ENCODE measurements at places on chromosomes 1 and 21.

DNA sequence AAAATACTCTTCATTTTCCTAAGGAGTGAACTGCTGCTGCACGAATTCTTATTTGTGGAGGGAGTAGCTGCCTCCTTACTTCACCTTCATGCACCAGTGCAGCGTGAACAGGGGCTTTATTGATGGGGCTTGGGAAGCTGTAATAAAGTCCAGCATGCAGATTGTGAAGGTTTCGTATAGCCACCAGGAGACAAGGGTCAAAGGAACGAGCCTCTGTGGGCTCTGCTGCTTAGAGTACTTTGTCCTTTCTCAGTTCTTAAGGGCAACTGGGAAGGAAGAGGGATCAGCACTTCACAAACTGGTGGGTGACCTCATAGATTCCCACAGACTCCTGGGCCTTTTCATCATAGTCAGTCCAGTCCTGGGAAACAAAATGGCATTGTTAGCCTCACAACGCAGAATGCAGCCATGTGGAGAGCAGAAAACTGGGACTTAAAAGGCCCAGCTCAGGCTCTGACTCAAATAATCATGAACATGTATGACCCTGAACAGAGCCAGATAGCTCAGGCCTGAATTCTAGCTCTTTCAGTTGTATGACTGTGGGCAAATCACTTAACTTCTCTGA lies 6.0 kb downstream of the CZIB start:
- H3K27me3 ChIP-seq = no peaks in the 10 kb centered on the region
- no peak for DNase-seq
- H3K27ac ChIP-seq = no peak overlapping the region
- H3K36me3 ChIP-seq = peaks cover 38% of the 10 kb centered on the region
- H3K4me3 ChIP-seq = no peak overlapping the region

- no peaks in the 10 kb centered on the region for H3K4me1 ChIP-seq
- H3K4me3 ChIP-seq = no peak overlapping the region
- H3K27me3 ChIP-seq = no peaks in the 10 kb centered on the region
- peak overlapping the region; percentile 12 for H3K27ac ChIP-seq
- H3K36me3 ChIP-seq = peaks cover 8% of the 10 kb centered on the region
Measured at GRCh38 chr1:175172503-175172902, 20.1 kb downstream of the KIAA0040 start.

DNA sequence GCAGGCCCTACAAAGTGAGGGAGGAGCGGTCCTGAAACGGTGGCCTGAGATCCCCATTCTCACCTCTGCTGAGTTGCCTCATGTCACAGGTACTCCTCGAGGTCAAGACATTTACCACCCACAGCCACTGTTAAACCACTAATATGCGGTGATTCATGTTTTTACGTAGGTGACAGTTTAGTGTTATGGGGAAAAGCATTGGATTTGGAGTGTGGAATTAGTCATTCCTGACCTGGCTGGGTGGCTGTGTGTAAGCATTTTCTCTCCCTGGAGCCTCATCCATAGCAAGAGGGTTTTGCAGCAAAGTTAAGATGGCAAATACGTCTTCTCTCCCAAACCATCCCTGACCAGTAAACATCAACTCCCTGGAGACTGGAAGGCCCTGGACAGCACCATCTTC lies 57.8 kb upstream of the KCNJ6 start:
- no peak overlapping the region for H3K4me3 ChIP-seq
- H3K4me1 ChIP-seq = no peaks in the 10 kb centered on the region
- no peak overlapping the region for H3K27ac ChIP-seq
- no peaks in the 10 kb centered on the region for H3K36me3 ChIP-seq
- no peaks in the 10 kb centered on the region for H3K27me3 ChIP-seq
- no peak for DNase-seq

DNA sequence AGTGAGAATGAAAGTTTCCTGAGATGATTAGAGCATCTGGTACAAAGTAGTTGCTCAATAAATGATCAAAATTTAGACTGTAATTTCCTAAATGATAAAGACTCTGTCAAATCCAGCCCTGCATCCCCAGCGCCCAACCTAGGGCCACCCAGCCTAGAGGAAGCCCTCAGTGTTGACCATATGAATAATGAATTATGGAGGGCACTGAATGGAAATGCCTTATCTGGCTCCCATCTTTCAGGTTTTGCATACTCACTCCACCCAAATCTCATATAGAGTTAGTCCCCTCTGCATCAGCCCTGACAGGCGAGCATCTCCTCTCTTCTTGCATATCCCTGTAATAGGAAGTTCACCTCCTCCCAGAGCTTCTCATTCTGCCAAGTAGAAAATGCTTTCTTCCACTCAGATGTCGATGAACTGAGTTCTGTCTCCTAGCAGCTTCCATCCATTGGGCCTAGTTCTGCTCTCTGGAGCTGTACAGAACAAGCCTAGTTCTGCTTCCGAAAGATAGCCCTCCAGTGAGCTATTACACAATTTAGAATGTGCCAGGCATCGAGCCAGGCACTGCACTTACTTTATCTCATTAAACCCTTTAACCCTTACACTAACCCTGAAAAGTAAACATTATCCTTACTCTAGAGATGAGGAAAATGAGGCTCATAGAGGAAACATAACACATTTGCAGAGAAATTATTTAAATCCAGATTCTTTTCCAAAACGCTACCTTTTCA lies 20.9 kb downstream of the COA7 start:
- no peaks in the 10 kb centered on the region for H3K4me1 ChIP-seq
- H3K27ac ChIP-seq = no peak overlapping the region
- DNase-seq = no peak
- H3K27me3 ChIP-seq = no peaks in the 10 kb centered on the region

- no peak for DNase-seq
- no peaks in the 10 kb centered on the region for H3K4me1 ChIP-seq
- no peaks in the 10 kb centered on the region for H3K36me3 ChIP-seq
- no peak overlapping the region for H3K27ac ChIP-seq
- no peak overlapping the region for H3K4me3 ChIP-seq
Measured at GRCh38 chr1:46333300-46334029, 7.1 kb upstream of the NSUN4 start.

DNA sequence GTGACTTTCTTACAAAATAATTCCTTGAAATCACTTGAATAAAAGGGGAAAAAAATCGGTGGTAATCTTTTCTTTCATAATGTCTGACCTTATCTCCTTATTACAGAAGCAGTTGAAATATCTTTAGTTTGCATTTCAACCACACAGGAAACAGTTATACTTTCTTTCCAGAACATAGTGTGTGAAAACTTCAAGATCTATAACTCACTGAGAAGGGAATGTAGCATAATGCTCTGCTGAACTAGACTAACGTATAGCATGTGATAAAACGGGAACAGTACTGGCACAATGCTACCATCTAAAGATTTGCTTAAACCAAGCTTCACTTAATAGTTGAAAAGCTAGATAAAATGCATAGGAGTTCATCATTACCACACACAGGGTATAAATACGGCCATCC lies 45.0 kb downstream of the VAV3 start:
- no peak for DNase-seq
- H3K36me3 ChIP-seq = no peaks in the 10 kb centered on the region
- H3K4me3 ChIP-seq = no peak overlapping the region
- no peaks in the 10 kb centered on the region for H3K4me1 ChIP-seq
- H3K27me3 ChIP-seq = no peaks in the 10 kb centered on the region

GRCh38 chr1:157734321-157734720 lies 33.8 kb upstream of the FCRL3 start:
- H3K4me3 ChIP-seq = no peak overlapping the region
- H3K27me3 ChIP-seq = no peaks in the 10 kb centered on the region
- no peak for DNase-seq
- H3K36me3 ChIP-seq = no peaks in the 10 kb centered on the region
- no peak overlapping the region for H3K27ac ChIP-seq
- H3K4me1 ChIP-seq = no peaks in the 10 kb centered on the region

DNA sequence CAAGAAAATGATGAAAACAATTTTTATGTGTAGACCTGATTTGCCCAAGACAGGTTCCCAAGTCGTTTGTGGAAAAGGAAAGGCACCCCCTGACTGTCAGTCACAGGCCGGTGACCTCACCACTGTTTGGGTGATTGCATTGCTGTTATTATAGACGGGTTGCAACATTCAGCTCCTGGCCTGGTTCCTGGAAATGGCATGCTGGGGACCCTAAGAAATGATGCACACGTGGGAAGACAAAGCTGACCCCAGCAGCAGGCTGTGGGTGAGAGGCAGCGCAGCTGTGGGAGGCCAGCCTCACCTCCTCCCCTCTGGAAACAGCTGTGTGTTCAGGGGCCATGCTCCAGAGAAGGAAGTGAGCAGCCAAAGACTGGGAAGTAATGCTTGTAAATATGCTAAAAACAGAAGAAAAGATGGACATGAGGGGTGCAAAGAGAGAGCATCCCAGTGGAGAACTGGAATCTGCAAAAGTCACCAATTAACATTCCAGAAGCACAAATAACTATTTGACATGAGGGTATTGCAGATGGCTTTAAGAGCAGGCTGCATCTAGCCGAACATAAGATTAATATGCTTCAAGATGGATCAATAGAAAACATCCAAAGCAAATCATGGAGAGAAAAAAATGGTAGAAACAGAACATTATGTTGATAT lies 23.4 kb upstream of the ABCG1 start:
- no peak for DNase-seq
- no peaks in the 10 kb centered on the region for H3K27me3 ChIP-seq
- H3K4me1 ChIP-seq = peaks cover 15% of the 10 kb centered on the region
- no peak overlapping the region for H3K27ac ChIP-seq

- no peak overlapping the region for H3K27ac ChIP-seq
- H3K4me3 ChIP-seq = no peak overlapping the region
- no peaks in the 10 kb centered on the region for H3K27me3 ChIP-seq
- no peak for DNase-seq
Measured at GRCh38 chr1:44019466-44019948, 11.8 kb downstream of the SLC6A9 start.

DNA sequence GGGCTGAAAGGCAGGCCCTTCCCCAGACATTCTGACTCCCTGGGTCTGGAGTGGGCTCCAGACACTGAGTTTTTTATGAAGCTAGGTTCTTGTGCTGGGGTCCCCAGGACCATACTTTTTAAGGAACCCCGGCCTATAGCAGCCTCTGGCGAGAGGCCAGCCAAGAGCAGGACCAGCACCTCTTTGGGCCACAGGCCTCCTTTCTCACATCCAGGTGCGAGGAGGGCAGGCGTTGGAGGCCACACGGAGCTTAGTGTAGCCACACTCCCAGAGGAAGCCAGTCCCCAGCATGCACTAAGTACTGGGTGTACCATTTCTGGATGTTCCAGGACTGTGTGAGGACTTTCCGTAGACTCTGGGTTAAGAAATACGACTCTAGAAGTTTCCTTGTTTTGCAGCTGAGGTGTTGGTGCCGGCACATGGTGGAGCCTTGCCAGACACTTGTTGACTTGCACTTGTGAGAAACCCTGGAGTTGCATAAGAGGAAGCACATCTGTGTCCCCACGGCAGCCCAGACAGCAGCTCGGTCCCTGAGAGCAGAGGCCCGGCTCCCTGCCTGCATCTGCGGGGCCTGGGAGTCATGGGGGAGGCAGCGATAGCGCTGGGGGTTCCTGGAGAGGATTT lies 122.2 kb upstream of the VAMP3 start:
- H3K4me3 ChIP-seq = no peak overlapping the region
- no peaks in the 10 kb centered on the region for H3K4me1 ChIP-seq
- no peaks in the 10 kb centered on the region for H3K36me3 ChIP-seq

Measured in pancreas (tissue), 10 donors.